ENCODE measurements at places on chromosomes 2 and 18.
A peak's percentile ranks its signal among the peaks of the same experiment; 100 is the strongest.

GRCh38 chr2:116513991-116514390 lies 1300.5 kb upstream of the DDX18 start:
- no peak for DNase-seq

GRCh38 chr2:236498369-236498768 lies 71.3 kb upstream of the ACKR3 start:
- DNase-seq, result no peak

DNA sequence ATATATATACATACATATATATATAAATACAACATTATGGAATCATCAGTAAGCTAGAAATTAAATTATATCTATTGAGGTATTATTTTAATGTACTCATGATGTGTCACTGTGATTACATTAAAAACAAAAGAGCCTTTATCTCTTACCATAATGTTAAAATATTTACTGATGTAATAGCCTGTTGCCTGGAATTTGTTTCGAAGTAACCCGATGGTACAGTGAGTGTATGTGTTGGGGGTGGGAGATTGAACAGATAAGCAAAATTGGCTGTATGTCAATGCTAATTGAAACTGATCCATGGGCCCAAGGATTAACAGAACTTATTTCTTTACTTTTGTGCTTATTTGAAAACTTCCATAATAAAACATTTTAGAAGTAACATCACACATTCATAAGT lies 1473.2 kb downstream of the LRP1B start:
- DNase-seq, result no peak

DNA sequence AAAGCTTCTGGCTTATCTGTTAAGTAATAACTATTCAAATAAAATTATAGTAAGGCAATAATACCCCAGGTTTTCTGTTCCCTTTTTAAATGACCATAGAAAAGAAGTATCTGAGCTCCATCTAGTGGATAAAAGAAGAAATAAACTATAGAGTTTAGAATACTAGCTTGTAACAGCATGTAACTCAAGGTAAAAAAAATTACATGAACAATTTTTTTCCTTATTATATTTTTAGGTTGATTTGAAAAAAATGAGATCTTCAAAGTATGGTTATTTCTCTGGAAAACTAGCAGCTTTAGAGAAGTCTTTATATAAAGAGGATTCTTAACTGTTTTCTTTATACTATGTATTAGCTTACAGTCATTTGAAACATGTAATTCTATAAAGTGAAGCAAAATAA lies 58.1 kb downstream of the NCKAP1 start:
- DNase-seq, result no peak

GRCh38 chr2:240600451-240600961 lies 14.0 kb downstream of the CAPN10 start:
- peak; percentile 59 for DNase-seq

GRCh38 chr2:100063459-100063953 lies 78.9 kb downstream of the AFF3 start:
- no peak for DNase-seq

GRCh38 chr2:113940891-113941290 lies 51.0 kb downstream of the ACTR3 start:
- no peak for DNase-seq

- DNase-seq, result no peak
Observed at GRCh38 chr2:121902171-121902591, 146.7 kb downstream of the TSN start.

GRCh38 chr2:96556441-96557330 lies 20.1 kb downstream of the ARID5A start:
- no peak for DNase-seq

- no peak for DNase-seq
Observed at GRCh38 chr18:25726298-25726697, 364.1 kb downstream of the SS18 start.

DNA sequence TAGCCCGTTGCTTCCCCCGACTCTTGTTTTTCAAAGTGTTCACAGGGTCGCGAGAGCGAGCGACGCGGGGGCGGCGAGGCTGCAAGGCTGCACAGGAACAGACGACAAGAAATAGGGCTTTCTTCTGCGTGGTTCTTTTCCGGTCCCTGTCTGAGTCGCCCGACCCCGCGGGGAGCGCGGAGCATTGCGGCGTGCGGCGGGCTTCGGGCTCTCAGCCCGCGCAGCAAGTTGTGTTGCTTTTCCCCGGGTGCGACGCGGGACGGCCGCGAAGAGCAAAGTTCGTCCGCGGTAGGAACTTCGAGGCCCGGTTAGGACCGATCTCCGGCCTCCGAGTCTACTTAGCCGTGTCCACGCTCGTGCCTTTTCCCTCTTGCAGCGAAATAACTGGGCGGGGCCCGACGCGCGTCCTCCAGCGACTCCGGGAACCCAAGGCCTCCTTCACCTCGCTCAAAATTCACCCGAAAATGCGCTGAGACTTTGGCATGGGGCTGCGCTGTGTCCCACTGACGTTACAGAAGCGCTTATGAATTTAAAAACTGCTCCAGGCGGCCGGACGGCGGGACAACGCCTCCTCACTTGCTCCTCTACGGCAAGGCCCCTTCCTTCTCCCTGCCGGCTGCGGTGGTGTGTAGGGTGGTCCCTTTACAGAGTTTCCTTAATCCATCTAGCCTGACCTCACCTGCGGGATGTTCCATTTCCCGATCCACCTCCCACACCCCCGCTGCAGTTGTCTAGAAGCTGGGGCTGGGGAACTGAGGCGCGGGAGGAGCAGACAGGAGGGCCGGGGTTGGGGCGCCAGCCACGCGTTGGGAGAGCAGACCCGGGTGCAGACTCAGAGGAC lies 1.5 kb upstream of the BCL2L11 start:
- peak; percentile 68 for DNase-seq

DNA sequence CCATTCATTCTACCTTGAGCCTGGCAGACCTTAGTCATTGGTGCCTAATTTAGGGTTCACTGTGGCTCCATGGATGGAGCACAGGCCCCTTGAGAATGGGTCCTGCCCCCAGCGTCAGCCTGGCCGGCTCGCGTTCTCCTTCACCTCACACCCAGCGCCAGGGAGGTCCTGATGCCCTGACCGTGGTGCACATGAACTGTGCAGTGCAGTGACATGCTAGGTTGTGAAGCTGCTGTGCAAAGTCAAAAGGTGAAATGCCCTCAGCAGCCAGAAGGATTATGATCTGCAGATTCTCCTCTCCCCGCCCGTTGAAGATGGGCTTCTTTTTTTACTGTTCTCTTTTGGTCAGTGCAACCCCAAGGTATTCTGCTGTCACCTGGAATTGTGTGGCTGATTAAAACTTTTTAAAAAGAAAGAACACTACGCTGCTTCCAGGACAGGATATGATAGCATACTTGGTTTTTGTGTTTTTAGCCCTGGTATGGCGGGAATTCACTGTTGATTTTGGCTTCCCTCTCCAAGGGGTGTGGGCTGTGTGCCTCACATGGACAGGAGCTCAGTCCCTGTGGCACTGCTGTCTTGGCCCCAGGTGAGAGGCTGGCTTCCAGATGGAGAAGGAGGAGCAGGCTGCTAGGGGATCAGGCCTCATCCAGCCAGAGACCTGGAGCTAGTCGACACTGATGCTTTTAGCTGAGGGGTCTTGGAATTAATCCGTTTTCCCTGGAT lies 49.4 kb upstream of the MCFD2 start:
- DNase-seq, result no peak

- DNase-seq, result no peak
Observed at GRCh38 chr2:73830871-73831401, 2.2 kb downstream of the STAMBP start.

DNA sequence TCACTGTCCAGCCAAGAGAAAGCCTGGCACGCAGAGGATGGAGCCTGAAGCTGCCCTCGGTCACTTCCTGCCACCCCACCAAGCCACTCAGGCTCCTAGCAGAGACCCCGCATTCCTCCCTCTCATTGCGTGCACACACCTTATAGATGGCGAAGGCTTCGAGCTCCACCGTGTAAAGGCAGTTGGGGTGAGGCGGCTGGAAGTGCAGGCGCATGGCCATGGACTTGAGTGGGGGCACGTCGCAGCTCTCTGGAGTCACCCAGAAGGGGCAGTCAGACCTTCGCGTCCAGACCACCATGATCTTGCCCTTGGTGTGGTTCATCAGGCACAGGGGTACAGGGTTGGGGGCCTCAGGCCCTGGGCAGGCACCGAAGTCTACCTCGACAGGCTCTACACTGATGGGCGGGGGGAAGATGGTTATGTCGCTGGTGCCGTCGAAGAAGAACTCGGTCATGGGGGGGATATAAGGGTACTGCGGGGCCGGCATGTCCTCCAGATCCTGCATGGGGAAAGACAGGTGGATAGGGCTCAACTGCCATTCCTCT lies 13.7 kb downstream of the CFAP65 start:
- DNase-seq, result no peak

- no peak for DNase-seq
Observed at GRCh38 chr2:226690461-226691024, 109.1 kb downstream of the IRS1 start.

- DNase-seq, result no peak
Observed at GRCh38 chr18:5963267-5963666, 67.9 kb upstream of the TMEM200C start.

DNA sequence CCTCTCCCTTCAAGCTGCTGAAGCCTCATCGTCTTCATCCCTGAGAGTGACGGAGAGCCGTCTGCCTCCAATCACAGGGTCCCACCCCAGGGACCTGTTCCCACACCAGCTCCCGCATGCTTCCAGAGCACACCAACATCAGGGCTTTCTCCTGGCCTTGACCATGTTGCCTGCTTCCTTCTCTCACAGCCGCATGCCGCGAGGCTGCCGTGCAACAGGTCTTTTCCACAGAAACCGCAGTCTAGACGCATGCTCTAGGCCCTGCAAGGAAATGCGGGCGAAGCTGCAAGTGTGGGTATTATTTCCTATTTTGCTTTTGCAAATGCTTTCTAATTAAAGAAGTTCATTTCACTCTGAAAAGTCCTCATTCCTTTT lies 277.8 kb downstream of the EIPR1 start:
- DNase-seq, result no peak

DNA sequence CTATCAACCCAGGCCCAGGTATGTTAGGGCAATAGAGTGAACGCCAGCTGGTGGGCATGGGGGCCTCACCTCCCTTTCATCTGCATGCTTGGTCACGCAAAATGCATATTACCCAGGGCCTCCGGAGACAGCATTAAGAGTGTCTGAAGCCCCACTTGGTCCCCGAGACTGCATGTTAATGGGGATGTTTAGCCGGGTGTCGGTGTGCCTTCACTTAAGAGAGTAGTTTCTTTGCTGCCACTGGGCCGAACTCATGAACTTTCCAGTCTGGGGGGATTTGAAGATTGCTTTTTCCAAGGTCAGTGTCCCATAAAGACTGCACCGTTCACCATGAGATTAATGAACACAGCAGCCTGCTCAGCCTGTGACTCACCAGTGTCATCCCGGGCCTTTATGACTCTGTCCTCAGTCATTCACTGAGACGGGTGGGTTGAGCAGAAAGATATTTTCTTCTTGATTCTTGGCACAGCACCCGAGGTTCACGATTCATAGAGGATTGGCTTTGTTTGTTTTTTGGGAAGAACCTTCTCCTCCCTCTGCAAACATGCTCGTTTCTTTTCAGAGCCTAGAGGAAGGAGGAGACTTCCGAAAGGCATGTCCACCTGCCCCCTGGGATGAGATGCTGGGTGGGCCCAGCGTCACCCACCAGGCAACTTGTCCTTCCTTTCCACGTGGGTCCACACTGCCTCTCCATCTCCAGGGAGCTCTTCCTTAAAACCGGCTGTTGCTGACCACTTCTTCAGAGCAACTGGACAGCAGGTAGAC lies 199.1 kb downstream of the GLI2 start:
- no peak for DNase-seq

GRCh38 chr2:149733936-149734685 lies 146.5 kb upstream of the MMADHC start:
- DNase-seq, result no peak

GRCh38 chr2:158006961-158007719 lies 94.5 kb upstream of the UPP2 start:
- no peak for DNase-seq

GRCh38 chr2:127121776-127122176 lies 14.8 kb upstream of the BIN1 start:
- peak; percentile 77 for DNase-seq

DNA sequence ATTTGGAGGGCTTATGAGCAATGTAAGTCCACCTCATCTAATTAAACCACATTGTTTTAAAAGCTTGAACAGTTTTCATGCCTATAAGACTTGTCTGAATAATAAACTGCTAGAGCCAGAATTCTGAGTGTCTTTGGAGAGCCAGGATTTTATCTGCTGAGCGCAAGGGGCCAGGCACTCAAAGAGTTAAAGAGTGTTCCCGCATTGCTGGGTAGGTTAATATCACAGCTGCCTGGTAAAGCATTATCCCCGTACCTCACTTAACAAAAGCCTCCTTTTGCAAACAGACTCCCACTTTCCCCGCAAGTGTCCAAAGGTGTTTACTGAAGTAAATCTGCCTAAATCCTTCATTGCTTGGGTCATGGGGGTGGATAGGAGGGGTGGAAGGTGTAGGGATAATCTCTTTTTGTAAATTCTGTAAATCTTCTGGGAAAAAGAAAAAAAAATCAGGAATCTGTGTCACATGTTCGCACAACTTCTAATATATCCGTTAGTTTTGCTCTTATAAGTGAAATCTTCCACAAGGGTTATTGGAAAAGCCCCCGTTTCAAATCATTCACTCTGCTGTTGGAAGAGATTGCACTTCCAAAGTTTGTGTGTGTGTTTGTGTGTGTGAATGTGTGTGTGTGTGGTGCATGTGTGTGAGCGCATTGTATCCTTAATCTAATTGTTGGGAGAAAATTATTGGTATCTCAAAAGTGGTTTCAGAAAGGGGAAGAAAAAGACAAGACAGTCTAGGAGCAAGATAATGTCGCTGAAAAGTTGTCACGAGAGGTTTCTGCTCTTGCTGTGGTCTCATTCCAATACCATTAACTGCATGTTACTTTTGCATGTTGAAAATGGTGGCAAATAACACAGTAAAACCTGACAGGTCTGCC lies 10.7 kb downstream of the ZEB2 start:
- no peak for DNase-seq

GRCh38 chr2:38245114-38245641 lies 131.9 kb downstream of the ATL2 start:
- DNase-seq, result no peak

DNA sequence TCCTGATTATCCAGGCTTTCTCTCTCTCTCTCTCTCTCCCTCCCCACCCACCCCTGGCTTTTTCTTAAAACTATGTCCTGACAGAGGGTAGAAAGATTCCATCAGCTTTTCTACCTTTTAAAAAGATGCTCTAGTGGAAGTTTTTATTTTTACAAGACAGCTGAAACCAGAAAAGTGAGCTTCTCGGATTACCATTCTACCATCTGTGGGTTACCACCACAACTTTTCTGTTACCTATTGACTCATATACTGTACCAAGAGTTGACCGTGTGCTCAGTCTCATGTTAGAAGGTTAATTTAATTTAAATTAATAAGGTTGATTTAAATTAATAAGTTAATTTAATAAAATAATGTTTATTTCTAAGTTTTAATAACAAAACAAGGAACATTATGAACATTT lies 137.6 kb downstream of the UPP2 start:
- DNase-seq, result no peak

DNA sequence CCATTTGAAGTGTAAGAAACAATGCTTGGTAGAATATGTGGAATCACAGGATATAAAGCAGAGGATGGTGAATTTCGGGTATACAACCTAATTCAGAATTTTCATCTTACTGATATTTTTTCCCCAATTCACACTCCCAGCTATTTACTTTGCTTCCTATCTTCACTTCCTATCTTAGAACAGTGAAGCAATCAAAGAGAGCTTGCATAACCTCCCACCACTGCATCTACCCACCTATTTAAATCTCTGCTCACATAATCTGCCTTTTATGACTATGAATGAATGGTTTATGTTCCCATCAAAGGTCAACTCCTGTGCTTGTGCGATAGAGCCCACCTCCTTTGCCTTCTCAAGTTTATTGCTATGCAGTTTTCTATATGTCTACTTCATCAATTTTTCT lies 3.3 kb downstream of the RMDN2 start:
- no peak for DNase-seq

GRCh38 chr2:45960057-45960863 lies 308.8 kb downstream of the PRKCE start:
- peak; percentile 17 for DNase-seq

Measured in sigmoid colon (tissue), 7 donors.